ENCODE measurements at places on chromosomes 12 and 14.
A peak's percentile ranks its signal among the peaks of the same experiment; 100 is the strongest.

DNA sequence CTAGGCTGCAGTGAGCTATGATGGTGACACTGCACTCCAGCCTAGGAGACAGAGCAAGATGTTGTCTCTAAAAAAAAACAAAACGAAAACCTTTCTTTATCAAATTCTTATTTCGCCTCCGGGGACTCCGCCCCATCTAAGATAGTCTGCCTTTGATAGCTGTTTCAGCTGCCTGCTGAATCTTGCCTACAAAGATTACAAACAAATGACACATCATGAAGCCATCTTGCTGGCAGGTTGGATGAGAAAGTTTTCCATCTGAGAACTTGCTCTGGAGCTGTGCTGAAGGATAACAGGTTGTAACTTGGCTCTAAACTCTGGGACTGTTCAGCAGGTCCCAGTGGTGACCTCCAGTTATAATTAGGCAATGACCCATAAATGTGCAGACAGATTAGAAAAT is 41.8 kb upstream of the AEBP2 start:
- no peak for DNase-seq

DNA sequence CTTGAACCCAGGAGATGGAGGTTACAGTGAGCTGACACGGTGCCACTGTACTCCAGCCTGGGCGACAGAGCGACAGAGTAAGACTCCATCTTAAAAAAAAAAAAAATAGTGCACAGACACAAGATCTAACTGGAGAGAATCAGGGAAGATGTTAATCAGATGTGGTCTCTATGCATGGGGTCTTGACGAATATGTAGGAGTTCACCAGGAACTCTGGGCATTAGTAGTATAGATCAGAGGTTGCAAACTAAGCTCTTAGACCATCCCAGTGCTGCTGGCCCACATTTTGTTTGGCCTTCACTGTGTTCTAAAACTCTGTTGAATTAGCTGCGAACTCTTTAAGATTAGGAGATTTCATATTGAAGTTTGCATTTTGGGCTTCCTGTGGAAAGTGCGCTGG is 31.6 kb downstream of the SNRNP35 start:
- DNase-seq: no peak

DNA sequence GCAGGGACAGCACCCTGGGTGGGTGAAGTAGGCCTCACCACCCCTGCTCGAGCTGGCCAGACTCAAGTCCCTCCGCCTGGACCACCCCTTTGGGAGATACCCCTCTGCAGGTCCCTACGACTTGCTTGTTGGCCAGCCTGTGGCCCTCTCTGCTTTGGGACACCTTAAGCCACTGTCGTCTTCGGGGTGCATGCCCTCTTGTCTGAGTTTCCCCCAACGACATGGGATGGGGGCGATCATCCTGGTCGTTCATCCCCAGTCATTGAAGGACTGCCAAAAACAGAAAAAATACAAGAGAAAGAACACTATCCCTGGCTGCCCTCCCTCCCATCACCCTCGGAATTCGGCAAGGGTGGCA is 151.1 kb downstream of the DPF3 start:
- DNase-seq: no peak

- DNase-seq: no peak
Observed at GRCh38 chr12:12086362-12086761, 15.6 kb downstream of the BCL2L14 start.

- DNase-seq: peak; percentile 59
Observed at GRCh38 chr12:131901431-131902331, 7.3 kb downstream of the ULK1 start.

DNA sequence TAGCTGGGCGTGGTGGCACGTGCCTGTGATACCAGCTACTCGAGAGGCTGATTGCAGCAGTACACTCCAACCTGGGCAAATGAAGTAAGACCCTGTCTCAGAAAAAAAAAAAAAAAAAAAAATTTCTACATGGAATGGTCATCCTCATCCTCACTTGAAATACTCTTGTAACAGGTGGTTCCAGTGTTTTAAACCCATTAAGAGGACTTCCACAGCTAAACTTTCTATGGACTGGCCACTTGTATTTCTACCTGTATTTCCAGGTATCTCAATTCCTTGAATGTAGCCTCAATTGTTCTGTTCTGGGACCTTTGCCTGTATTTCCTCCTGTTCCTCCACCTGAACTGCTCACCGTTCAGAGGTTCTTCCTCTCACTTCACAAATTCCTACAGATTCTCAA is 11.8 kb upstream of the PHLDA1 start:
- no peak for DNase-seq

GRCh38 chr12:4628406-4628805 is 20.4 kb downstream of the AKAP3 start:
- DNase-seq: no peak

DNA sequence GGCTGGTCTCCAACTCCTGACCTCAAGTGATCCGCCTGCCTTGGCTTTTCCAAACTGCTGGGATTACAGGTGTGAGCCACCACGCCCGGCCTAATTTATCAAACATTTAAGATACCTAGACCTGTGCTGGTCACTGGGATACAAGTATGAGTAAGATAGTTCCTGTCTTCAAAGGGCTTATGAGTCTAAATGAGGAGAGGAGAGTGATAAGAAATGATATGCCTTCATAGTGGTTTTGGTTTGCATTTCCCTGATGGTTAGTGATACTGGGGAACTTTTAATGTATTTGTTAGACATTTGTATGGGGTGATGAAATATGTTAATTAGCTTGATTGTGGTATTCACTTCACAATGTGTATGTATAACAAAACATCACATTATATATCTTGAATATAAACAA is 21.2 kb downstream of the TMED10 start:
- no peak for DNase-seq

GRCh38 chr14:54577977-54578376 is 11.0 kb downstream of the SAMD4A start:
- no peak for DNase-seq

DNA sequence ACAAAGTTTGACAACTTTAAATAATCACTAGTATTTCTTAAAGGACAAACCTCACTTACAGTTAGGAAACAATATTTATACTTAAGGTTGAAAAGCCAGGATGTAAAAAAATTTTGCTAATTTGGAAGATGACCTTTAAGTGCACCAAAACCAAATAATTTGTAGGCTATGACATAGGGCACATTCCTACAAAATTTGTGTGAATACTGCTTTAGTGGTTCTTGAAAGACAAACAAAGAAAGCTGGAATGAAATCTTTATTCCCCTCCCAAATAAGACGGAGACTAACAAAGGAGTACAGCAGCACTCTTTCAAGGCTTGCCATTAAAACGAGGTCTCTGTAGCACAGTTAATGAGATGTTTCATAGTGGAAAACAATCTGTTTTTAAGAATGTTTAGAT is 45.6 kb downstream of the MSRB3 start:
- no peak for DNase-seq

DNA sequence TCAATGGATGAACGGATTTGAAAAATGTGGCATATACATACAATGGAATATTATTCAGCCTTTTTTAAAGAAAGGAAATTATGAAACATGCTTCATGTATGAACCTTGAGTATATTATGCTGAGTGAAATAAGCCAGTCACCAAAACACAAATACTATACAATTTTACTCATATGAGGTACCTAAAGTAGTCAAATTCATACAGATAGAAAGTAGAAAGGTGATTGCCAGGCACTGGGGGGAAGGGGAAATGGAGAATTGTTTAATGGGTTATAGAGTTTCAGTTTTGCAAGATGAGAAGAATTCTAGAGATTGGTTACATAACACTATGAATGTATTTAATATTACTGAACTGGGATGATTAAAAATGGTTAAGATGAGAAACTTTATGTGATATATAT is 171.4 kb downstream of the TMTC3 start:
- DNase-seq: no peak

DNA sequence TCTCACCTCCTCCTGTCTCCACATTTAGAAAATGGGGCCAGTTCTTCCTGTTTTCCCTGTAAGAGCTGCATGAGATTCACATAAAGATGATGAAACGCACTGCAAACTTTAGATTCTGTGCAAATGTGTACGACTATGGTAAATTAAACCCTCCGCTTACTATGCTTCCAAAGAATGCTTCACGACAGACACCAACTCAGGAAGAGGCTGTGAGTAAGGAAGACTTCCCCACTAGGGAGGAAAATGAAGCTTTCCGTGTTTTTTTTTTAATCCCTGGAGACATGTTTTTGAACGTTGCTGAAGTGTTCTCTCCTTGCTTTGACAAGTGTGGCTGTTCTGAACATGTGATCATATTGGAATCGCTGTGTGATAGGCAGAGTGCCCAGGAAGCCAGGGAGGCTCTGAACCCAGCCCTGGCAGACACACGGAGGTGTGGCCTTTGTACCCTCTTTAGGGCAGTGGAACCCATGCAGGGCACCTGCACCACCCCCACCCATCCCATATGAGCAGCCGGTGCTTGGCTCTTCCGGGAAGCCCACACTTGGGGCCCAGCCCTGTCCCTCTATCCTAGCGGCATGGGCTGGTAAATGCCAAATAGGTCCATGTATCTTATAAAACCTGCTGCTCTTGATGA is 7.5 kb upstream of the SYNE3 start:
- DNase-seq: peak; percentile 60

GRCh38 chr12:4133636-4134447 is 139.7 kb upstream of the CCND2 start:
- DNase-seq: no peak

GRCh38 chr12:106910202-106910601 is 45.5 kb upstream of the TMEM263 start:
- DNase-seq: no peak

GRCh38 chr12:49985981-49986380 is 13.2 kb downstream of the AQP6 start:
- DNase-seq: no peak

DNA sequence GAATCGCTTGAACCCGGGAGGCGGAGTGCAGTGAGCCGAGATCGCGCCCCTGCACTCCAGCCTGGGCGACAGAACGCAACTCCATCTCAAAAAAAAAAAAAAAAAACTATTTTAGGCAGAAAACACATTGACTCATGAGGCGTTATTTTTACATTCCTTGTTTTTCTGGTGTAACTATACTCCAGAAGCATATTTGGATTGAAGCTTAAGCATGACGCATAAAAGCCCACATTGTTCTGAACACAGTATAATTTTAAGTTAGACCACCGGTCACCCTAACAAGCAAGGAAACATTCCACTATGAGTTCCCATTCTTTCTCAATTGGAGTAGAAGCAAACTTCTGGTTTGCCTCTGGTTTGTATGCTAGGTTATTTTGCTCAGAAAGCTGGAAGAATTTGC is 173.0 kb downstream of the MYRFL start:
- DNase-seq: no peak

GRCh38 chr12:12072064-12072760 is 1.5 kb downstream of the BCL2L14 start:
- peak; percentile 62 for DNase-seq

- peak; percentile 92 for DNase-seq
Observed at GRCh38 chr12:49233842-49234526, 30.9 kb upstream of the TUBA1C start.

- DNase-seq: no peak
Observed at GRCh38 chr12:101779626-101780025, 40.4 kb upstream of the SYCP3 start.
